ENCODE measurements at places on chromosomes 2 and 18. TPM values are rescaled to one million over a fixed set of nuclear protein-coding genes. Genes with fewer than 3 reads are reported as not detected.

The SCG2 gene
- total RNA-seq = 0.98 TPM

The KRTCAP3 gene
- 0.62 TPM for total RNA-seq

The ALPG gene
- total RNA-seq = 0.38 TPM

The RAB27B gene
- total RNA-seq = 11.1 TPM

The CYTIP gene
- total RNA-seq = 0.22 TPM

The UGT1A6 gene
- total RNA-seq = 1.1 TPM

The MRPL30 gene
- total RNA-seq = 55.8 TPM

The PLCL1 gene
- not detected for total RNA-seq

The TWIST2 gene
- total RNA-seq = 8.2 TPM

The MREG gene
- 4.7 TPM for total RNA-seq

The RNF144A gene
- 9.9 TPM for total RNA-seq

The IL1A gene
- 0.20 TPM for total RNA-seq

The AFF3 gene
- 0.01 TPM for total RNA-seq

The NETO1 gene
- not detected for total RNA-seq

The PMAIP1 gene
- 16.3 TPM for total RNA-seq

The COL3A1 gene
- 0.20 TPM for total RNA-seq

The GALNT1 gene
- 70.8 TPM for total RNA-seq

The CD28 gene
- not detected for total RNA-seq

The APCDD1 gene
- not detected for total RNA-seq

The TCF4 gene
- total RNA-seq = 0.87 TPM

The GPR45 gene
- not detected for total RNA-seq

The AP1S3 gene
- 28.6 TPM for total RNA-seq

The CROCC2 gene
- total RNA-seq = not detected

The IL36RN gene
- 0.14 TPM for total RNA-seq

The SERPINB7 gene
- 2.8 TPM for total RNA-seq

The DSG4 gene
- not detected for total RNA-seq

The SETBP1 gene
- total RNA-seq = 0.59 TPM

The EDAR gene
- total RNA-seq = 0.09 TPM

The RBMS1 gene
- 46.0 TPM for total RNA-seq

The DUSP2 gene
- 0.38 TPM for total RNA-seq

The TSGA10 gene
- 4.2 TPM for total RNA-seq

The EFR3B gene
- total RNA-seq = 9.2 TPM

The PLGLB2 gene
- 0.16 TPM for total RNA-seq

The WNT10A gene
- total RNA-seq = 0.10 TPM

The IFT172 gene
- 8.1 TPM for total RNA-seq

The LONRF2 gene
- 2.0 TPM for total RNA-seq

The ACMSD gene
- not detected for total RNA-seq

The KATNAL2 gene
- total RNA-seq = 1.7 TPM

The SOWAHC gene
- 9.3 TPM for total RNA-seq

The CCBE1 gene
- total RNA-seq = 9.7 TPM

The EMILIN1 gene
- total RNA-seq = 0.48 TPM

The DSC2 gene
- 1.3 TPM for total RNA-seq

The DAPL1 gene
- total RNA-seq = not detected

The ANKRD29 gene
- 18.1 TPM for total RNA-seq

The PDCL3 gene
- total RNA-seq = 36.9 TPM

The POTEJ gene
- total RNA-seq = not detected

The TTN gene
- 0.01 TPM for total RNA-seq

The SKA1 gene
- 10.9 TPM for total RNA-seq

The SLC30A3 gene
- 3.2 TPM for total RNA-seq

The VPS4B gene
- total RNA-seq = 20.1 TPM

Data from A549 treated with Hydrocortisone at 1 μM for 4 hours (cell line).